Activated CD4-positive, alpha-beta memory T cell treated with anti-CD3 and anti-CD28 coated beads for 36 hours (primary cell): ENCODE measurements at places on chromosomes 2 and 18.
A peak's percentile ranks its signal among the peaks of the same experiment; 100 is the strongest.

- DNase-seq: no peak
Measured at GRCh38 chr2:55163274-55163721, 68.8 kb downstream of the CLHC1 start.

DNA sequence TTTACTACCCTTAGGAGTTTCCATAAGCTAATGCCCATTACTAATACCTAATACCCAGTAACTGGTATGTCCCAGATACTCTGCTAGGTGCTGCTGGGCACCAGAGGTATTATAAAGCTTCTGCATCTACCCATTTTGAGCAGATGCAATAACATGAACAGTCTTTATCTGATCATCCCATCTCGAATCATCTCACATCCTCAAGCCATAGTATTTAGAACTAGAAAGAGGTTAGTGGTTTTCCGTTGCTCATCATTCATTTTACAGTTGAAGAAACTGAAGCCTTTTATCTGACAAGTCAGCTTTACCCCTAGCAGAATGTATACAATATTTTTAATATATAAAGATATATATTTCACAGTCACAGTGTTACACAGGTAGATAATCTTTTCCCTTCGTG is 99.1 kb upstream of the TCF4 start:
- DNase-seq: no peak

DNA sequence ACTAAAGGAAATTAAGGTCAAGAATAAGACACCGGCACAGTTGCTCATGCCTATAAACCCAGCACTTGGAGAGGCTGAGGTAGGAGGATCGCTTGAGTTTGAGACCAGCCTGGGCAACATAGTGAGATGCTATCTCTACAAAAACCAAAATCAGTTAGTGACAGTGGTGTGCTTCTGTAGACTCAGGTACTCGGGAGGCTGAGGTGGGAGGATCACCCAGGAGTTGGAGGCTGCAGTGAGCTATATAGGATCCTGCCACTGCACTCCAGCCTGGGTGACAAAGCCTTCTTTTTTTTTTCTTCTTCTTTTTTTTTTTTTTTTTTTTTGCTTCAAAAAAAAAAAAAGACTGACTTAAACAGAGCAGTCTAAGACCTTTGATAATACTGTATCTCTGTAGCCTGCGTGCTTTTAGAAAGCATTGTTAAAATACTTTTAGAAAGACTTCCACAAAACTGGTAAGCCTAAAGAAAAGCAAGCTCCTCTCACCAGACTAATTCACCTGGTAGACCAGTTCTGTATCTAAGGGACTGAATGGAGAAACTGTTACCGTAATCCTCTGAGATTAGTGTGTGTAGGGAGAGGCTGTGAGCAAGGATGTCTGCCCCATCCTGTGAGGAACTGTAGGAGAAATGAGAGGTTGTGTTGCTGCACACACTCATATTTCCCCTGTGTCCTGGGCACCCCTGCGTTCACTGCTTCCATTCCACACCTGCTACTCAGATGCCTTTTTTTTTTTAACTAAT is 10.8 kb downstream of the RAB12 start:
- DNase-seq: no peak

DNA sequence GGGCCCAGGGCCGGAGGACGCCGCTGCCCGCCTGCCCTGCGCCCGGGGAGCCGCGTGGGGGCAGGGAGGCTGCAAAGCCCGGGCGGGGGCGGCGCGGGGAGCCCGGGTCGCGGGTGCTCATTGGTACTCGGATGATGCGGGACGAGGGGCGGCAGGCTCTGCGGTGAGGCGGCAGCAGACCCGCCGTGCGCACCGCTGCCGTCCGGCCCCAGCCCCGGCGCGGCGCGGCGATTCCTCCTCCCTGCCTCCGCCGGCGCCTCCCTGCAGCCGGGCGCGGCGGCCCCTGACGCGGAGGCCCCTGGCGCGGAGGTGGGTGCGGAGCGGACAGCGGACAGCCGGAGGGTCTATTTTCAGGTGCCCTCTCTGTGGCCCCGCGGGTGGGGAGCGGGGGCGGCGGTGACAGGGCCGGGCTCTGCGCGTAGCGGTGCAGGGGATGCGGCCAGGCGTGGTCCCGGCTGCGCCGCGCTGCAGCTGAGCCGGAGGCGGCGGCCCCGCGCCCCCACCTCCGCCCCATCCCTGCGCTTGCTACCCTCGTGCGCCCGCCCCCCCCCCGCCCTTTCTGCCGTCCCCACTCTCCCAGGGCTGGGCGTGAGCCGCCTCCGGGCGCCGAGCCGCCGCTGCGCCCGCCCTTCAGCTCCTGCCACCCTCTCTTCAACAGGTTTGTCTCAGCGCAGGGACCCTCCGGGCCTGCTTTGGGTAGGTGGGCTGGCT is 640 bp downstream of the SPTBN1 start:
- DNase-seq: peak; percentile 12
